CD4-positive, CD25-positive, alpha-beta regulatory T cell (primary cell): ENCODE measurements at places on chromosomes 4 and X.

DNA sequence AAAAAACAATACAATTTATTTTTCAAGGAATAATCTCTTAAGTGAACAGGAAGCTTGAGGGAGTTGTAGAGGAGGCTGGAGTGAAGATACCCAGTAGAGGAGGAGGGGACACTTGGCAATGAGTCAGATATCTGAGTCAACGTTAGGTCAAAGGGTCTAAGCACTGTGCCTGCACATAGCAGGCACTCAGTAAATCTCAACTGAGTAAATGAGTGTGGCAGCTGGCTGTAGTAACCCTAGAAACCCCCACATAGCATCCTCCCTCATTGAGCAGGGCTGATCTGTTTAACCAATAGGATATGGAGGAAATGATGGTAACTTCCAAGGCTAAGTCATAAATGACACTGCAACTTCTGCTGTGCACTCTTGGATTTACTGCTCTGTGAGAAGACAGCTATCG lies 186.0 kb upstream of the FAM241A start:
- DNase-seq: no peak

GRCh38 chrX:29478336-29479069 lies 736.9 kb upstream of the MAGEB2 start:
- no peak for DNase-seq

- no peak for DNase-seq
These were observed 171.7 kb downstream of the PAPSS1 start for GRCh38 chr4:107548211-107548905.

DNA sequence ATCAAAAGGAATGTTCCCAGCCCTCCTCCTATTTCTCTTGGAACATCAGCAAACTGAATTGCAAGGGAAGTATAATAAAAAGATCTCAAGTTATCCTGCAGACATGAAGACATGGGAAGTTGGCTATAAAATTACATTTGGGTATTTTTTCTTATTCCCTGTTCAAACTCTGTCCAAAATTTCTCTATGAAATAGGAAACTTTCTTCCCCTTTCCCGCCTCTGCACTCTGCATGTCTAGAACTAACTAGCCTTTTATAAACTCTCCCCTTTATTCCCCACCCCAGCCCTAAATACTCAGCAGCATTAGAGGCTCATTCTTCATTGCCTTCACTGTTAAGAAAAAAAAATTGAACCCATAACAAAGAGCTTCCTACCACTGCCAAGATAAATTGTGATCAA lies 126.7 kb upstream of the EDNRA start:
- DNase-seq: no peak

DNA sequence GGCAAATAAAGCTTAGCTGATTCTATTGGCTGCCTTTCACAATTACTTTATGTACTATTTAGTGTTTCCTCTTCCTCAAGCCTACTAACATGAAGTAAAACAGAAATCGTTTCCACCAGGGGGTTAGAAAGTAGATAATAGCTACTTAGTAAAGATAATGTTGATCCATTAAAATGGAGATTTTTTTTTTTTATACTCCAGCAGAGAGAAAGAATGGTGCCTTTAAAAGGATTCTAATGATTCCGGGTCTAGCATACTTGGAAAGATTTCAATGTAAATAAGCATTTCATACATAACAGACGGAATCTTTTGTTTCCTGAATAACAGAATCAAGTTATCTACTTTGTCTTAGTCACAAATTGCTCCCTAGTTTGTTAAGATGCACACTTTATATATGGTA lies 37.1 kb downstream of the GK start:
- no peak for DNase-seq
